ENCODE measurements at places on chromosomes 5 and 9. TPM values are rescaled to one million over a fixed set of nuclear protein-coding genes. Genes with fewer than 3 reads are reported as not detected.

The PCDHB15 gene
- total RNA-seq = not detected

DNA sequence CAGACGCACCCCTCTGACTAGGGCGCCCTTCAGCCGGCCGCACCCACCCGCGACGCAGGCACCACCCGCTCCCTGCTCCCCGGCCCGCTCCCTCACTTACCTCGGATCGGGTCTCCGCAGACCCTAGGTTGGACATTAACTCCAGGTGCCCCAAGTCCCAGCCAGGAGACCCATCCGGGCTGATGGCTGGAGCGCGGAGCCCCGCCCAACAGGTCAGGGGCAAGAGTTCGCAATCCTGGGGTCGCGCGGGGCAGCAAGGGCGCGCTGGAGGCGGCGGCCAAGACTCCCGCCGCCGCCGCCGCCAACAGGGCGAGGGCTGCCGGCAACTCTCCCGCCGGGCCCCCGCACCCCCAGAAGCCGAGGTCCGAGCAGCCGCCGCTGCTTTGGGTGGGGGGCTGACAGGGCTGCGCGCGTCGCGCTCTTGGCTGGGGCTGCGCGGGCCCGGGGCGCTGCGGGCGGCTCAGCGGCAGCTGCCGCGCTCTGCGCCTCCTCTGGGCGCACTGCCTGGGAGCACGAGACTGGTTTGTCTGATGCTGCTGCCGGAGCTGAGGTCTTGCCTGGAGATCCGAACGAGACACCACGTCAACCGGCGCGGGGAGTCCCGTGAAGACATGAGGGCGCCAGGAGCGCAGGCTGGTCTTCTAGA, at the start of gene GDNF:
Gene GDNF, minus strand, starts transcription at position 635 of the 646 bp plus-strand sequence. CDS start 5,245 bp downstream, outside the sequence.
- H3K27me3 ChIP-seq = peaks cover 75% of the 10 kb centered on the region
- peak within 1 kb of the TSS; percentile 32 for H3K4me3 ChIP-seq

The HTR4 gene
- total RNA-seq = not detected

- DNase-seq = no peak
- H3K27me3 ChIP-seq = no peaks in the 10 kb centered on the region
- peaks cover 14% of the 10 kb centered on the region for H3K4me1 ChIP-seq
- H3K36me3 ChIP-seq = peaks cover 78% of the 10 kb centered on the region
- H3K4me3 ChIP-seq = no peak overlapping the region
Observed at GRCh38 chr9:2800394-2801179, 43.3 kb downstream of the PUM3 start.

DNA sequence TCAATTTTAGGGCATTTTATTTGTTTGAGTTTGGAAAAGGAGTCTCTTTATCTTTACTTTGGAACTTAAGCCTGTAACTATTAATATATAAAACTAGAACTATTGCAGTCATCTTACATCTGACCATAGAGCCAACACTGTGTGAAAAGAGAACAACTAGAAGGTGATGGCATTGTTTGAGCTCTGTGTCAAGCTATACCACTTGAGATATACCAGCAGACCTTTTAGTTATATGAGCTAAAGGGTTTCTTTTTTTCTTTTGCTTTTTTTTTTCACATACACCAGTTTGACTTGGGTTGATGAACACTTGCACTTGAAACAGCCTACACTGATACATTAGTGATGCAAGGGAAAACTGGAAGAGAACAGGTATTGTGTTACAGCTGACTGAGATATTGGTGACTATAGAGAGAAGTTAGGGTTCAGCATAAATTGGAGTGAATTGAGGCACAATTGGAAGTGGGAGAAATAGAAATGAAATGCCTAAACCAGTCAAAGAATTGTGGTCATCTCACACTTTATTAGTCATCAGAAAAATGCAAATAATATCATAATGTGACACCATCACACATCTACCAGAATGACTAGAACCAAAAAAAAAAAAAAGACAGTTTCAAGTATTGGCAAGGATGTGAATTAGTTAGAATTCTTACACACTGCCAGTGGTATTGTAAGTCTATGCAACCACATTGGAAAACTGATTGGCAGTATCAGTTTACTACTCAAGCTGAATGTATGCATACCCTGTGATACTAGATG, 60.9 kb downstream of the ADRB2 start:
- H3K27ac ChIP-seq = no peak overlapping the region
- DNase-seq = no peak
- peaks cover 3% of the 10 kb centered on the region for H3K27me3 ChIP-seq
- H3K4me1 ChIP-seq = no peaks in the 10 kb centered on the region

GRCh38 chr5:103464835-103465484, 97.6 kb downstream of the NUDT12 start:
- H3K4me3 ChIP-seq = no peak overlapping the region
- no peaks in the 10 kb centered on the region for H3K4me1 ChIP-seq
- DNase-seq = no peak
- H3K36me3 ChIP-seq = no peaks in the 10 kb centered on the region

The ZFR gene
- total RNA-seq = 70.8 TPM

The FAM221B gene
- total RNA-seq = not detected

DNA sequence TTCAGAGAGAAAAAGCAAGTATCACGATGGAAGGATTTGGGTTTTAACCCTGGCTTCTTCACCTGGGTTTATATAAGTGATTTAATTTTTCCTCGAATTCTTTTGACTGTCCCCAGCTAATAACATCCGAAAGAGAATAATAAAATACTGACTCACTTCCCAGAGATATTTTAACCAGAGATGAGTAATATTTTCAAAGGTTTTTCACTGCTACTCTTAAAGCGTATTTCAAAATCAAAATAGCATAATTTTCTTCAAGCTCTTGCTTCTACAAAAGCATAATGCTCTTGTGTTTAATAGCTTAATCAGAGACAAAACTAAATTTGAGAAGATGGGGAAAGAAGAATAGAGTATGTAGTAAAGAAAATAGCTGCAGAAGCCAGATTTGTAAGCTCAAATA, 215.2 kb upstream of the PTGER4 start:
- no peak for DNase-seq
- H3K27ac ChIP-seq = no peak overlapping the region
- no peak overlapping the region for H3K4me3 ChIP-seq
- H3K36me3 ChIP-seq = peaks cover 6% of the 10 kb centered on the region
- no peaks in the 10 kb centered on the region for H3K27me3 ChIP-seq
- H3K4me1 ChIP-seq = peaks cover 12% of the 10 kb centered on the region

The RNF183 gene
- total RNA-seq = not detected

DNA sequence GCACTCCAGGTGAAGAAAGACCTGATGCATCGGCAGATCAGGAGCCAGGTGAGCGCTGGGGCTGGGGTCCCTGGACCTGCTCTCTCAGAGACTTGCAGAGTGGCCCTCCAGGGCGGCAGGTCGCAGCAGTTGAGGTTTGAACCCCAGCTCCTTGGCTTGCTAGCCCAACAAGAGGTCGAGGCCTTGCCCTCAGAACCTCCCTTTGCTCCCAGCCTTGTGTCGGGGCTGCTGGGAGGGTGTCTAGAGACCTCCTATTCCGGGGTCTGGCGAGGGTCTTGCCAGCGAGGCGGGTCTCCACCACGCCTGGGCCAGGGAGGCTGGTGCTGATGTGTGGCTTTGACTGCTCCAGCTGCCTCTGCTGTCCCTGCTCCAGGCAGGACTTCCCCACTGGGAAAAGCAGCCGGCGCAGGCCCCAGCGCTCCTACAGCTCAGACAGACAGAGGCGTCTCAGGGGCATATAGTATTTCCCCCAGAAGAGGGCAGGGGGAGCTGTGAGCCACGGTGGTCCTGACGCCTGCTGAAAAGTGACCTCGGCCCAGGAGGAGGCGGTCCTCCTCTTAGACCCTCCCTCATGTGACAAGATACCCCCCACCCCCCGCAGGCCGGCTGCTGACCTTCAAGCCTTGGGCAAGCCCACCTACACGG, 38.3 kb downstream of the LRSAM1 start:
- H3K36me3 ChIP-seq = peaks cover 11% of the 10 kb centered on the region
- H3K4me3 ChIP-seq = no peak overlapping the region
- no peaks in the 10 kb centered on the region for H3K27me3 ChIP-seq

Measured in activated T-helper 1 cell treated with anti-CD3 and anti-CD28 coated beads, Interleukin-12 subunit alpha, Interleukin-12 subunit beta, Interleukin-2, Interleukin-4 antibody, amounts not matched to agents 30 ng/mL and 10 ng/mL and 1 ng/mL, durations not matched to agents 14 hours and 24 hours and 36 hours (primary cell).